Activated CD4-positive, alpha-beta memory T cell treated with anti-CD3 and anti-CD28 coated beads for 36 hours (primary cell): ENCODE measurements at places on chromosomes 11 and 22. TPM values are rescaled to one million over a fixed set of nuclear protein-coding genes. Genes with fewer than 3 reads are reported as not detected.

- peaks cover 43% of the 10 kb centered on the region for H3K36me3 ChIP-seq
- no peaks in the 10 kb centered on the region for H3K27me3 ChIP-seq
- no peak for DNase-seq
- no peak overlapping the region for H3K4me3 ChIP-seq
Observed at GRCh38 chr11:128806506-128807261, 60.4 kb downstream of the KCNJ1 start.

SLC25A45 gene
- total RNA-seq = 14.4 TPM

OR2AG2 gene
- not detected for total RNA-seq

DNA sequence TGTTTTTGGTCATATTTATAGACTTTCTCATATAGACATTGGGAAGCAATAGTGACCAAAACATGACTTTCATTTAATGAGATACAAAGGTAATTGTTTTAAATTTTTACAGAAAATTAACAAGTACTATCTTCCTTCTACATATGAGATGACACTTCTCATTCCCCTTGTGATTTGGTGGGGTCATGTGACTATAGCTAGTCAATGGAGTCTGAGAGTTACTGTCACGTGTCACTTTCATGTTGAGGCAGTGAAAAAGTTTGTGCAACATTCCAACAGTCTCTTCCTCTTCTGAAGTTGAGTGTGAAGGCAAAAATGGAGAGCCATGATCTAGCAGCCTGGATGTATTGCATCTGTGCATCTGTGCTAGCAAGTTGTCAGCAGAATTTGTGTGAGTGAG lies 618.3 kb upstream of the LRRC4C start:
- H3K4me3 ChIP-seq = no peak overlapping the region
- no peak overlapping the region for H3K27ac ChIP-seq
- no peak for DNase-seq
- H3K27me3 ChIP-seq = no peaks in the 10 kb centered on the region
- H3K4me1 ChIP-seq = no peaks in the 10 kb centered on the region

DNA sequence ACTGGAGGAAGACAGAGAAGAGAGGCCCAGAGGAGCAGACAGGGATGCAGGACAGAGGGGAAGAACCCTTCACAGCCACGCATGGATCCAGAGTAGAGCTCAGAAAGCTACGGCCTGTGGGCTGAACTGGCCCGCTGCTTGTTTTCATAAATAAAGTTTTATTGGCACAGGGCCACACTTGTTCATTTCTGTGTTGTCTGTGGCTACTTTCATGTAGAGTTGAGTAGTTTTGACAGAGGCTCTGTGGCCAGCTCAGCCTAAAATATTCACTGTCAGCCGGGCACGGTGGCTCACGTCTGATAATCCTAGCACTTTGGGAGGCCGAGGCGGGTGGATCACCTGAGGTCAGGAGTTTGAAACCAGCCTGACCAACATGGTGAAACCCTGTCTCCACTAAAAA lies 26.2 kb upstream of the GAL start:
- H3K4me3 ChIP-seq = no peak overlapping the region
- H3K27me3 ChIP-seq = peaks cover 19% of the 10 kb centered on the region
- no peaks in the 10 kb centered on the region for H3K36me3 ChIP-seq
- DNase-seq = no peak
- H3K4me1 ChIP-seq = no peaks in the 10 kb centered on the region

DNA sequence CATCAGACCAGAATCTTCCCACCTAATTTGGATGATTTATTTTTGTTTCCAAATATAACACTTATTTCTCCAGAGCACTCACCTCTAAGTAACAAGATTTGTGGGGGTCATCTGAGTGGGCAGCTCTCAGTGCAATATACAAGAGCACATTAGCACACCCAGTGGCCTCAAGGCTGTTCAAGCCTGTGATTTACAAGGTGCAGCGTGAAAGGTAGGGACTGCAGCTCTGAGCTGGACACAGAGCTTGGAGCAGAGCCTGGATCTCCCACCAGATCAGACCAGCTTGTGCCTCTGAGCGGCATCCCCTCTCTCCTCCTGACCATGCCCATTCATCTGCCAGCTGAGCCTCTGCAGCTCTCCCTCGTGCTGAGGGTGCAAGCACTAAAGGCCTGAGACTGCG lies 323.3 kb upstream of the ZC3H12C start:
- no peak overlapping the region for H3K4me3 ChIP-seq
- H3K4me1 ChIP-seq = no peaks in the 10 kb centered on the region
- H3K27me3 ChIP-seq = no peaks in the 10 kb centered on the region
- H3K36me3 ChIP-seq = no peaks in the 10 kb centered on the region
- H3K27ac ChIP-seq = no peak overlapping the region
- DNase-seq = no peak

YPEL4 gene
- total RNA-seq = 0.43 TPM
